ENCODE measurements at places on chromosomes 2 and 18. TPM values are rescaled to one million over a fixed set of nuclear protein-coding genes. Genes with fewer than 3 reads are reported as not detected.

DNA sequence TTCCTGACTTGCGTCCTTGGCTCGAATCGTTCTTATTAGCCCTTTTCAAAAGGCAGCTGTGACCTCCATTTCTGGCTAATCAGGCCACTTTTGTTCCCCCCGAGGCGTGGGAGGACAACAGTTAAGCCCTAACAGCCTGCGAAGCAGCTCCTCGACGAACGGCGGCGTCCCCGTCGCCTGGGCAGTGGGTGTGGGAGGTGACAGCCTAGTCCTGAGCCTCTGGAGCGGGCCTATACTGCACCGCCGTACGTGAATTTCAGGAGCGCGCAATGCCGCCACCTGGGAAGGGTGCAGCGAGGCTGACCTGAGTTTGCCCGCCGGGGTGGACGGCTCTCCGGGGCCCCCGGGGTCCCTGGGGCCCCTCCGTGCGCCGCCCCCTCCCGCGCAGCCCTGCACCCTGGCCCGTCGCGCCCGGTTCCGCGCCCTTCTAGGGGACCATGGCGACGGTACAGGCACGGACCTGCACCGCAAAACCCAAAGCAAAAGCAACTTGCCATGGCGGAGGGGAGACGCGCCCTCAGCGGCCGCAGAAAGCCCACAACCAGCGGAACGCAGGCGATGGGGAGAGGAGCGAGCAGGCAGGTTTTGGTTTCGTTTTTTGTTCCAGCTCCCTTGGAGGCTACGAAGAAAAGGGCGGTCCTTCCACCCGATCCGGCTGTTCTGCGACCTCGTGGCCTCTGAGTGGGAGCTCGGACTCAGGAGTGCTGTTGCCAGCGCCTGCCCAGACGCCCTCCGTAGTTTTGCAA is at the start of gene RBM43:
Gene RBM43, minus strand, starts transcription at position 633 of the 746 bp plus-strand sequence. Its CDS starts 136 bp downstream, at position 497.
- DNase-seq, result peak; percentile 81
- H3K27ac ChIP-seq, result peak within 1 kb of the TSS; percentile 94
- no peaks in the 10 kb centered on the region for H3K36me3 ChIP-seq
- H3K27me3 ChIP-seq, result no peaks in the 10 kb centered on the region

DNA sequence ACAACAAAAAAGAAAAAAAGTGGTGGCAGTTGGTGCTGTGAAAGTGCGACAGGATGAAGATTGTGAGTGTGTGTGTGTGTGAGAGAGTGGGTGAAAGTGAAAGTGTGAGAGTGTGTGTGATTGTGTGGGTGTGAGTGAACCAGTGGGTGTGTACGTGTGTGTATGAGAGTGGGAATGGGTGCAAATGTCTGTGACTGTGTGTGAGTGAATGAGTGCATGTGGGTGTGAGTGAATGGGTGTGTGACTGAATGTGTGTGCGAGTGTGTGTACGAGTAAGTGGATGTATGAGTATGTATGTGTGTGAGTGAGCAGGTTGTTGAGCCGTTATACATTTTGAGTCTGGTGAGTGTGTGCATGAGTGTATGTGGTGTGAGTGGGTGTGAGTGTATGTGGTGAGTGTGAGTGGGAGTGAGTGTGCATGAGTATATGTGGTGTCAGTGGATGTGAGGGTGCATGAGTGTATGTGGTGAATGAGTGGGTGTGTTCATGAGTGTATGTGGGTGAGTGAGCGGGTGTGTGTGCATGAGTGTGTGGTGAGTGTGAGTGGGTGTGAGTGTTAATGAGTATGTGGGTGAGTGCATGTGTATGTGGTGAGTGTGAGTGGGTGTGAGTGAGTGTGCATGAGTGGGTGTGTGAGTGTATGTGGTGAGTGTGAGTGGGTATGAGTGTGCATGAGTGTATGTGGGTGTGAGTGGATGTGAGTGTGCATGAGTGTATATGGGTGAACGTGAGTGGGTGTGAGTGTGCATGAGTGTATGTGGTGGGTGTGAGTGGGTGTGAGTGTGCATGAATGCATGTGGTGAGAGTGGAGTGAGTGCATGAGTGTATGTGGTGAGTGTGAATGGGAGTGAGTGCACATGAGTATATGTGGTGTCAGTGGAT is 69.3 kb upstream of the HPCAL1 start:
- DNase-seq, result no peak
- no peaks in the 10 kb centered on the region for H3K36me3 ChIP-seq
- H3K4me1 ChIP-seq, result peaks cover 2% of the 10 kb centered on the region
- no peak overlapping the region for H3K27ac ChIP-seq
- no peak overlapping the region for H3K4me3 ChIP-seq
- no peaks in the 10 kb centered on the region for H3K27me3 ChIP-seq

GRCh38 chr2:200534572-200534971 is 8.6 kb downstream of the SGO2 start:
- DNase-seq, result no peak
- no peaks in the 10 kb centered on the region for H3K27me3 ChIP-seq
- H3K4me3 ChIP-seq, result no peak overlapping the region
- no peaks in the 10 kb centered on the region for H3K36me3 ChIP-seq
- H3K4me1 ChIP-seq, result no peaks in the 10 kb centered on the region

GRCh38 chr2:218032336-218033171 is 29.8 kb upstream of the TNS1 start:
- H3K36me3 ChIP-seq, result no peaks in the 10 kb centered on the region
- H3K4me1 ChIP-seq, result no peaks in the 10 kb centered on the region
- DNase-seq, result peak; percentile 28
- H3K4me3 ChIP-seq, result no peak overlapping the region
- H3K27ac ChIP-seq, result no peak overlapping the region
- H3K27me3 ChIP-seq, result no peaks in the 10 kb centered on the region

GRCh38 chr2:233764264-233764663 is 4.2 kb downstream of the UGT1A1 start:
- peaks cover 36% of the 10 kb centered on the region for H3K4me1 ChIP-seq
- DNase-seq, result no peak
- peak overlapping the region; percentile 88 for H3K27ac ChIP-seq

Gene LYPD1
- polyA plus RNA-seq, result 0.65 TPM

Gene DOCK10
- polyA plus RNA-seq, result 1.2 TPM

Gene TPGS2
- 21.3 TPM for polyA plus RNA-seq

- no peak for DNase-seq
- no peak overlapping the region for H3K27ac ChIP-seq
- H3K4me3 ChIP-seq, result no peak overlapping the region
- H3K27me3 ChIP-seq, result no peaks in the 10 kb centered on the region
- no peaks in the 10 kb centered on the region for H3K36me3 ChIP-seq
- no peaks in the 10 kb centered on the region for H3K4me1 ChIP-seq
Measured at GRCh38 chr2:17362956-17363355, 155.3 kb downstream of the RAD51AP2 start.

DNA sequence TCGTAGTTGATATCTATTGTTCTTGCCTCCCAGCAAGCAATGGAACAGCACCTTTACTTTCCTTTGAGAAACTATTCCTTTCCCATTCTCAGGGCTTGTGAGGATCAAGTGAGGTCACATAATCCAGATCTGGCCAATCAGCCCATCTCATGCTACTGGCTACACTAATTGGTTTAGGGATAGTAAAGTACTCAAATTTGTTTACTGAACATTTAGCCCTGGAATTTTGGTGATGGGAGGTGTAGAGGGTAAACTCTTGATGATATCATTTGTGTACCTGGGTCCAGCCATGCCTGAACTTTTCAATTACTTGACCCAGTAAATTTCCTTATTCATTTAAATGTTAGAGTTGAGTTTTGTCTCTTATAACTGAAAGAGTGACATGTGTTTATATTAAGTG is 195.8 kb upstream of the TNP1 start:
- DNase-seq, result no peak

GRCh38 chr2:237665713-237666143 is 38.3 kb downstream of the LRRFIP1 start:
- H3K27me3 ChIP-seq, result no peaks in the 10 kb centered on the region
- H3K4me1 ChIP-seq, result no peaks in the 10 kb centered on the region
- no peak overlapping the region for H3K27ac ChIP-seq
- no peak overlapping the region for H3K4me3 ChIP-seq

Gene PLGLB1
- 140 TPM for polyA plus RNA-seq

Gene ALPG
- not detected for polyA plus RNA-seq

- H3K36me3 ChIP-seq, result no peaks in the 10 kb centered on the region
- H3K27me3 ChIP-seq, result no peaks in the 10 kb centered on the region
- no peaks in the 10 kb centered on the region for H3K4me1 ChIP-seq
- H3K27ac ChIP-seq, result no peak overlapping the region
Measured at GRCh38 chr2:136376798-136377211, 258.9 kb upstream of the CXCR4 start.

DNA sequence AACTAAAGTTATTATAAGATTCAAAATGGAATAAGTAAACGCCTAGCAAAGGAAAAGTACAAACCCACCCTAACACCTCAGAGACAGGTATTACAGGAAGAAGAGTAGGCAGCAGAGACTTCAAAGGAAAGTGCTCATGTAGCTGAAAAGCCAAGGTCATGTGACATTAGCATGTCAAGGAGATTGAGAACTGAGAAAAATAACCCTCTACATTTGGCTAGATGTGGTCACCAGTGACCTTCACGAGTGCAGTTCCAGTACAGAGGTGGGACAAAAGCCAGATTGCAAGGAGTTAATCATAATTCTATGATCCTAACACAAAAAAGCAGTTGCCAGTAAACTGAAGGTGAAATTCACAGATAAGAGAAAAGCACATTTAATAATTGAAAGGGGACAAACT is 252.7 kb downstream of the ZEB2 start:
- H3K27ac ChIP-seq, result no peak overlapping the region
- H3K4me3 ChIP-seq, result no peak overlapping the region
- no peaks in the 10 kb centered on the region for H3K4me1 ChIP-seq

Gene BIN1
- 13.3 TPM for polyA plus RNA-seq

DNA sequence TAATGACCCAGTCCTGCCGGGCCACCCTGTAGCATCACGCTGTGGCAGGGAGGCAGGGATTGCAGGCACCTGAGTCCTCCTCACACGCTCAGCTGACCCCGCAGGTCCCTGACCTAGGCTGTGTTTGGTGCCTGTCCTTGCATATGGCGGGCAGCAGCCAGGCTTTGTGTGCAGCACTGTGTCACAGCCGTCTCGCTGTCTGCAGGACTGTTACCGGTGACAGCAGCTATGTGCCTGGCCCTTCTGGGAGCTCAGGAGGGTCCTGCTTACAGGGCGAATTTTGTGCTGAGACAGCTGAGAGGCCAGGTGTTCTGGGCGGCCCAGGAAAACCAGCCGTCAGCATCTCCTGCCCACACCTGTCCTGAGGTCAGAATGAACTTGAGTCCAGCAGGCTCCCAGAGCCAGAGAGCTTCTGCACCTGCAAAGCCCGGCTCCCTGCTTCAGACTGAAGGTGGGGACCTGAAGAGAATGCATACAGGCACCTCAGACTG is 10.4 kb upstream of the ARID5A start:
- H3K4me3 ChIP-seq, result no peak overlapping the region
- no peaks in the 10 kb centered on the region for H3K27me3 ChIP-seq
- H3K36me3 ChIP-seq, result no peaks in the 10 kb centered on the region
- DNase-seq, result no peak

GRCh38 chr2:15456352-15456751 is 104.8 kb downstream of the NBAS start:
- H3K27ac ChIP-seq, result no peak overlapping the region
- H3K4me1 ChIP-seq, result no peaks in the 10 kb centered on the region
- H3K36me3 ChIP-seq, result no peaks in the 10 kb centered on the region
- no peak for DNase-seq
- H3K4me3 ChIP-seq, result no peak overlapping the region

DNA sequence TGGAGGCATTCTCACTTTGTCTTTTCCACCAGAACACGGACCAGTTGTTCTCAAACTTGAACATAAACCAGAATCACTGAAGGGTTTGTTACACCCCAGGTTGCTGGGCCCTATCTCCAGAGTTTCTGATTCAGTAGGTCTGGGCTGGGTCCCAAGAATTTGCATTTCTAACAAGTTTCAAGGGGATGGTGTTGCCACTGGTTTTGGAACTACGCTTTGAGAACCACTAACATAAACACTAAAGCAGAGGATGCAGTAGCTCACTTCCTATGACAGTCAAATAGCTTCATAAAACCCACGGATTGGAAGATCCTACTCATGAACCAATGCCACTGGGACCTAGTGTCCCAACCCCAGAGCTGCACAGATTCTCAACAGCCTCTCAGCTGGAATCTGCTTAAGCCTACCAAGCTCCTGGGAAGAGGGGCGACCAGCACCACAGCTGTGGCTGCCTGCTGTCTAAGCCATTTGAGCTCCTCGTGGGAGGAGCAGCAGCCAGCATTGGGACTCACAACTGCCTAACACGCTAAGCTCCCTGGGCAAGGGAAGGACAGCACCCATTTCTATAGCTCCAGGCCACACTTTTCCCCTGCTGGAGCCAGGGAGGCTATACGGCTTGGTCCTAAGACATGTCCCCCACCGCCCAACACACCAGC is 62.5 kb downstream of the C1D start:
- H3K27ac ChIP-seq, result no peak overlapping the region
- DNase-seq, result no peak
- no peak overlapping the region for H3K4me3 ChIP-seq
- no peaks in the 10 kb centered on the region for H3K27me3 ChIP-seq
- H3K4me1 ChIP-seq, result no peaks in the 10 kb centered on the region

Gene MROH2A
- 0.09 TPM for polyA plus RNA-seq

Gene EPB41L3
- polyA plus RNA-seq, result 1.4 TPM

- H3K27me3 ChIP-seq, result no peaks in the 10 kb centered on the region
- H3K36me3 ChIP-seq, result no peaks in the 10 kb centered on the region
- H3K4me1 ChIP-seq, result peaks cover 2% of the 10 kb centered on the region
- no peak for DNase-seq
- H3K27ac ChIP-seq, result no peak overlapping the region
Measured at GRCh38 chr2:28052691-28053090, 162.2 kb downstream of the BABAM2 start.

Gene PROM2
- 0.30 TPM for polyA plus RNA-seq

Gene SAG
- polyA plus RNA-seq, result not detected

Gene ACTG2
- 9.0 TPM for polyA plus RNA-seq

Gene PLEK
- polyA plus RNA-seq, result 3.9 TPM

DNA sequence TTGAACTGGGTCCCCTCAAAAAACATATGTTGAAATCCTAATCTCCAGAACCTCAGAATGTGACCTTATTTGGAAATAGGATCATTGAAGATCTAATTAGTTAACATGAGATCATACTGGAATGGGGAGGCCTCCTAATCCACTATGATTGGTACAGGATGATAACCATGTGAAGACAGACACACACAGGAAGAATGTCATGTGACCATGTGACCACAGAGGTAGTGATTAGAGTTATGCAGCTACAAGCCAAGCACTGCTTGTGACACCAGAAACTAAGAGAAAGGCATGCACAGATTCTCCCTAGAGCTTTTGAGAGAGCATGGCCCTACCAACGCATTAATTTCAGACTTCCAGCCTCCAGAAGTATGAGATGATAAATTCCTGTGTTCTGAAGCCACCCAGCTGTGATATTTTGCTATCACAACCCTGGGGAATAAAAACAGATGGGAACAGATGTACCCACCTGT is 47.0 kb upstream of the TGIF1 start:
- H3K4me3 ChIP-seq, result no peak overlapping the region
- H3K27me3 ChIP-seq, result no peaks in the 10 kb centered on the region
- DNase-seq, result no peak
- no peaks in the 10 kb centered on the region for H3K4me1 ChIP-seq
- no peak overlapping the region for H3K27ac ChIP-seq

- no peak overlapping the region for H3K27ac ChIP-seq
- H3K4me1 ChIP-seq, result no peaks in the 10 kb centered on the region
- H3K4me3 ChIP-seq, result no peak overlapping the region
- H3K36me3 ChIP-seq, result no peaks in the 10 kb centered on the region
- no peak for DNase-seq
- H3K27me3 ChIP-seq, result no peaks in the 10 kb centered on the region
Measured at GRCh38 chr18:68507781-68508180, 207.1 kb downstream of the TMX3 start.

Gene TIGD1
- 0.50 TPM for polyA plus RNA-seq

GRCh38 chr2:23556929-23557328 is 171.9 kb downstream of the KLHL29 start:
- H3K4me3 ChIP-seq, result no peak overlapping the region
- no peaks in the 10 kb centered on the region for H3K27me3 ChIP-seq
- H3K27ac ChIP-seq, result no peak overlapping the region
- no peak for DNase-seq
- no peaks in the 10 kb centered on the region for H3K4me1 ChIP-seq
